ENCODE measurements at places on chromosomes 7 and 10.

DNA sequence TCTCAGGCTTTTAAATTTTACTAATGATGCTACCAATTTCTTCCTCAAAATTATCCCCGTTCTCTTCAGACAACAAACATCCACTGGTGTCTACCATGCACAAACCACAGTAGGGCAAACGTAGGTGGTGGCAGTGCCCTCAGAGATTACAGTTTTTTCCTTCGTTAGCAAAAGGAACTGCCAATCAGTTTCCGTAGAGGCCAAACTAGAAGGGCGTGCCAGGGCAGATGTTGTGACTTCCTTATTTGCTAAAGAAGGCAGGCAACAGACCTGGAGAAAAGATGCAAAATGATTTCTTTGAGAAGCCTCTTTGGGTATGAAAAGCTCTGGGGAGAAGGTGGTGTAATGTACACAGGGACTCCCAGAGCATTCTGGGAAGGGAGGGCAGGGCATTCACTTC is 7.6 kb upstream of the FAM180A start:
- DNase-seq = no peak

DNA sequence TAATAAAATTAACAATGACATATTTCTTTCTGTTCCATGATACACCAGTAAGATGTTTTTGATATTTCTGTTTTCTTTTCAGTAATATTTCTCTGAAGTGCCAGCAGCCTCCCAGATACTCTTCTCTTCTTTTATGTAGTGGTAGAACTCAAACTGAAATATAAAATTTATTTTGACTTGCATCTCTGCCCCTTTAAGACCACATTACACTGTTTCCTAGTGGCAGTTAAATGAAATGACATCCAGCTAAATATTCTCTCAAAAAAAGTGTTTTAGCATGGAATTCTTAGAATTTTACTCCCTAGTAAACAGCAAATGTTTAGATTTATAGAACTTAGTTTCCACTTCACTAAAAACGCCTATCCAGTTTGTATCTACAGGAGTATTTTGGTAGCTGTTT is 237.2 kb upstream of the MTPN start:
- no peak for DNase-seq

DNA sequence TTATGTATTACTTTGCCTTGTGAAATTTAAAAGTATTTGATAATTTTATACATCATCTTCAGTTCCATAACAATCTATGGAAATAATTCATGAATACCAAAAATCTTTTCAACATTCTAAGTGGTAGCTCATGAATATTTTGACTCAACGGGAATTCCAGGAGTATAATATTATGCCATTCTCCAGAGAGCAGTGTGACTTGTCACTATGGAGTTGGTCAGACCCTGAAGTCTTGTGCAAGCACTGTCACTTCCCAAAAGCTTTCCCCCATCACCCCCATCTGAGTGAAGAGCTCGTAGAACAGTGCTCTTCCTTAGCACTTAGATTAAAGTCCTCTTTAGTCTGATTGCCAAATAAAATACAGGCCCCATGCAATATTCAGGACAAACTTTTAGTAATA is 29.4 kb upstream of the CCNJ start:
- DNase-seq = no peak

- DNase-seq = no peak
These were observed 48.9 kb downstream of the LYZL2 start for GRCh38 chr10:30580676-30581075.
